Effector memory CD4-positive, alpha-beta T cell (primary cell): ENCODE measurements at places on chromosomes 6 and 20.

GRCh38 chr6:40054602-40055001, 120.3 kb upstream of the MOCS1 start:
- no peak for DNase-seq

GRCh38 chr6:157110607-157111006, 212.7 kb downstream of the TMEM242 start:
- no peak for DNase-seq

DNA sequence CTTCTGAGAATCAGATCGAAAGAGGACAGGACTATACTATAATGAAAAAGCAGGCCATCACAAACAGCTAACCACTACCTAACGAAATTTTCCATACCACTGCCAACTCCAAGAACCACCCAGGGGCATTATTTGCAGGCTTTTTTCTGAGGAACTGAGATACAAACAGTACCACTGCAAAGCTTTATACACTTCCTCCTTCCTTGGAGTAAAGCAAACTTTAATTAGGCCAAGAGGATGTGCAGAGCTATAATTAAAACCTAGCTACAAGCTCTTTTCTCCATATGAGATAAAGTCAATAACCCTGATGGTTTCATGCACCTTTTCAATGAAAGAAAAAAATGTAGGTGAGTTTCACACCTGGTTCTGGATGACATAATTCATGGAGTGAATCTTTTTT, 68.5 kb downstream of the ELOVL5 start:
- no peak for DNase-seq

- no peak for DNase-seq
Observed at GRCh38 chr6:45655745-45656476, 278.2 kb upstream of the SUPT3H start.

DNA sequence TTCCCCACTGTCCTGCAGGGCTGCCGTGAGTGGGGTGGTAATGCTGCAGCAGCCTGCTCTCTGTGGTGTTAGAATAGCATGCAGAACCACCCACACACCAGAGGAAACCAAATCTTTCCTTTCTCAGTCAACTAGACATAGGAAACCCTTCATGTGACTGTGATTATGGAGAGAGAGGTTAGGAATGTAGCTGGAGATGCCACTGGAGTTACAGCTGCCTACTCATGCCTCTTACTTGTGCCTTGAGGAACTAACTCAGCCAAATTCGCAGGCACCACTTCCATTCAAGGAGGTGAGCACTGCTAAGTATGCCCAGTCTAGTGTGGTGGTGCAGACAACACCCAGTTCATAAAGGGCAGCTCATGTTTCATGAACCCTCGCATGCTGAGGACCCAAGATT, 27.4 kb downstream of the MUC22 start:
- DNase-seq: no peak

DNA sequence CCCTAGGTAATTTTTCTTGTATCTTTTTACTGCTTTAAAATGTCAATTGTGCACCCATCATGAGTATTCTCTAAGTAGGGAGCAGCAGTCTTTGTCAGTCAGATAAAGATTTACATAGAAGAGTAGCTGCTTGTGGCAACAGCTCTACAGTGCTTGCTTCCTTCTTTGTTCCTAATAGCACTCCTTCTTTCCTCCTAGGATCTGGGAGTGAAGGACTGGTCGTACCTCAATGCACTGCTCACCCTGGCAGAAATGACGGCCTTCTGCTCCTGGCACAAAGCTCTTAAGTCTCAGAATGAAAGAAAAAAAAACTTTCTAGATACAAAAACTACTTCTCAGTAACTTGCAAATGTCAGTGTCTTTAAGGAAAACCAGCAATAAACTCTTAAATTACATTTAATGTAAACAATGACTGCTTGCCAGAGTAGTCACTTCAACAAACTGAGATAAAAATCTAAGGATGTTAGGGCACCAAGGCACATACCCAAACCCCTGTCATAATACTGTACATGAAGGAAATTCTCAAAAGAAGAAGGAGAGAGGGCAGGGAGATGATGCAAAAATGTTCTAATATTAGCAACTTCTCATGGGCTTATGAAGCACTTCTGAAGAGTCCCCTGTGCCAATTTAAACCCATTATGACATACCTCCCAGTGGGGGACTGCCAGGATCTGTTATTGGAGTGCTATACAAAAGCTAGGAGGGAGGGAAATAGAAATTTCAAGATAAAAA, 34.0 kb downstream of the NCOA6 start:
- DNase-seq: no peak

DNA sequence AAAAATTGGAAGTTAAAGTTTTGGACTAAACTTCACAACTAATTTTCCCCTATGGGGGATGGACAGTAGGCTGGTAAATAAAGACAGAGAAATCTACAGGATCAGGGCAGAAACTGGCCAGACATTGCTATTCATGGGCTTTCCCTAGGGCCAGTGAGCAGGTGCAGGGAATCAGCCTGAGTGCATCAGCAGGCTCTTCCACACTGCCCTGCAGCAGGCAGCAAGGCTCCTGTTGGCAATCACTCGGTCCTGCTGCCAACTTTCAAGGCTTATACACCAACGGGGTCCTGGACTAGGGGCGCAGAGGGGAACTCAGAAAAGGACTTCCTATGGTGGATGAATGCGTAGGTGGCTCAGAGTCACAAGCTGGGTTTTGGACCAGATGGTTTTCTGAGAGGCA, 59.8 kb upstream of the NHSL1 start:
- no peak for DNase-seq
